ENCODE measurements at places on chromosomes 5 and 9. TPM values are rescaled to one million over a fixed set of nuclear protein-coding genes. Genes with fewer than 3 reads are reported as not detected.

The C6 gene
- total RNA-seq: not detected

DNA sequence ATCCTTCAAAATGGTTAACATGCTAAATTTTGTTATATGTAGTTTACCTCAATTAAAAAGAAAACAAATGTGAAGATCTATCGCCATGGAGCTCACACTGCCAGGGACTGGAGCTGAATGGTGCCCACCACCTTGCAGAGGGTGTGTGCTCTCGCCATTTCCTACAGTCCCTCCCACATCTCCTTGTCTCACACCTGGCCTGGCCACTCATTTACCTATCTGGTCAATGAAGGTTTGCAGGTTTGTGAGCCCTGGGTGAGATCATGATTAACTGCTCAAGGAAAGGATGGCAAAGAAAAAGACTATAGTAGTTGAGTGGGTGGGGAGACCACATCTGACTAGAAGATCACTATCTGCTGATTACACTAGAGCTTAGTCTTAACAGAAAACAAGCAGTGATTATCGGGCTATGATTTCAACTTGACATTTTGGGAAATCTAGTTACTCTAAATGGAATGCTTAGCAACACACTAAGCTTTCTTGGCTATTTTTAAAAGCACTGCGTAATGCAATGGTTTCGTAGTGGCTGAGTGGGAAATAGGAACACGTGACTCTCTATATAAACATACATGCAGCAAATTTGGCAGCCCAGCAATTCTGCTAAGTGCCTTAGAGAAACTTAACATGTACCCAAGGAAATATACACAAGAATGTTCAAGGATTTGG lies 27.3 kb downstream of the PUM3 start:
- peaks cover 4% of the 10 kb centered on the region for H3K4me1 ChIP-seq
- no peak overlapping the region for H3K4me3 ChIP-seq
- peaks cover 25% of the 10 kb centered on the region for H3K36me3 ChIP-seq
- H3K27ac ChIP-seq: peak overlapping the region; percentile 32
- DNase-seq: no peak

DNA sequence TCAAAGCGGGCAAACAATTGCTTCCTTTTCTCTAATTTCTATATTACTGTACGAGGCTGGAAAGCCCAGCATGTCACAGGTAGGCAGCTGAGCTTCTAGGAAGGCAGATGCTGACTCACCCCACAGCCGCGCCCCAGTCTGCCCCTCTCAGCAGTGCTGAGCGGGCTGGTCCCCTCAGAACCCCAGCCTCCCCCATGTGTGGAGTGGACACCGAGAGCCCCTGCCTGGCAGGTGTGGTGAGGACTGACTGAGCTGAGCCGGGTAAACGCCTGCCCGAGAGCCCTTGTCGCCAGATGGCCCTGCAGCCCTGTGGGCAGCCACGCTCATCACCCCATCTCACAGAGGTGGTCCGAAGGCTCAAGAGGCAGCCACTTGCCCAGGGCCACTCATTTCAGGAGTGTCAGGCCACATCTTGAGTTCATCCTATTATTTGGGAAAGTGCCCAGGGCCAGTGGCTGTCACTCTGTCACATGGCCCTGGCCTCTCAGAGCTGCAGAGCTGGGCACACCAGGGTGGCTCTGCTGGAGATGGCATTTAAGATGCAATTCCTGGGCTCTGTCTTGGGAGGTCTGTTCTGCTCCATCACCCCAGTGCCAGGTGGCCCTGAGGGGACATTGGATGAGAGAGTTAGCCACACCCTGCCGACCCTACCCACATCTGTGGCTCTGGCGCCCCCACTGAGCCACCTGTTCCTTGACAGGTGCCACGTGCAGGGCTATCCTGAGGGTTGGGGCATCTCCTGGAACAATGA lies 12.4 kb downstream of the CARD19 start:
- H3K4me1 ChIP-seq: peaks cover 26% of the 10 kb centered on the region
- no peak overlapping the region for H3K27ac ChIP-seq
- no peaks in the 10 kb centered on the region for H3K27me3 ChIP-seq
- H3K4me3 ChIP-seq: no peak overlapping the region

- H3K4me3 ChIP-seq: no peak overlapping the region
- H3K36me3 ChIP-seq: no peaks in the 10 kb centered on the region
- no peak overlapping the region for H3K27ac ChIP-seq
- no peak for DNase-seq
- H3K4me1 ChIP-seq: no peaks in the 10 kb centered on the region
Observed at GRCh38 chr5:6395102-6395445, 16.7 kb upstream of the MED10 start.

- no peak overlapping the region for H3K4me3 ChIP-seq
- peaks cover 8% of the 10 kb centered on the region for H3K4me1 ChIP-seq
- H3K27me3 ChIP-seq: peaks cover 45% of the 10 kb centered on the region
- no peaks in the 10 kb centered on the region for H3K36me3 ChIP-seq
- no peak for DNase-seq
Observed at GRCh38 chr5:129902816-129903215, 1.4 kb upstream of the CHSY3 start.

DNA sequence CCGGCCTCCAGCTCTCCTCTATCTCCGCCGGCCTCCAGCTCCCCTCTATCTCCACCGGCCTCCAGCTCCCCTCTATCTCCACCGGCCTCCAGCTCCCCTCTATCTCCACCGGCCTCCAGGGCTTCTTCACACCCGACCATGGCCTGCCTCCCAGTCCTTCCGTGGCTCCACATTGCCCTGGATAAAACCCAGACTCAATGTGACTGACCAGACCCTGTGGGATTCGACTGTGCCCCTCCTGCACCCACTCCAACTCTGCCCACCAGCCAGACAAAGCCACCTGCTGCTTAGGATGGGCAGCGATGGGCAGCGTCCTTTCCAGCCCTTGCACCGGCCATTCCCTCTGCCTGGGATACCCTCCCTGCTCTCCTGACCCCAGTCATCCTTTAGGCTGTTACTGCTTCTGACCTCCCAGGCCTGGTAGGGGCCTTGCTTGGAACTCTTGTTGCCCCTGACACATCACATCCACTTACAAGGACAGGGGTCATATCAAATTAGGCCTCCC lies 30.5 kb upstream of the RXRA start:
- H3K27me3 ChIP-seq: peaks cover 22% of the 10 kb centered on the region
- H3K4me1 ChIP-seq: peaks cover 1% of the 10 kb centered on the region
- no peaks in the 10 kb centered on the region for H3K36me3 ChIP-seq
- DNase-seq: no peak
- no peak overlapping the region for H3K4me3 ChIP-seq

DNA sequence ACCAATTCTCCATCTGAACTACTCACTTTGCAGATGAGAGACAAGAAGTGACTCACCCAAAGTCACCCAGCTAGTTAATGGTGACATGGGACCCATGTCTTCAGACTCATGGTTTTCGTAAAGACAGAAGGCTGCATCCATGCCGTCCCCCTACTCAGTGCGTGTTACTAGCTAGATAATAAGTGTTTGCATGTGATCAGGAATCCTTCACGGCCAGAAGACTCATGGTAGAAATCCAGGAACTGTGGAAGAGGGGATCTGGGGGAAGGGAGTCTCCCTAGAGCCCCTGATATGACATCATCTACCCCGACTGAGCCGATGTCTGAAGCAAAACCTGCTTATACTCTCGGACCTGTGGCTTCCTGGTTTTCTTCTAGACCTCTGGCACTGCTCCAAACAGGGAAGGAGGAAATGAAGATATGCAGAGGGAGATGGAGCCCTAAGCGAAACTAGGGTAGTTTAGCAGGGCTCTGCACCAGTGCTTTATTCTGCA lies 3.3 kb downstream of the RNF183 start:
- H3K27ac ChIP-seq: peak overlapping the region; percentile 48
- peaks cover 8% of the 10 kb centered on the region for H3K4me1 ChIP-seq
- H3K27me3 ChIP-seq: peaks cover 16% of the 10 kb centered on the region
- no peaks in the 10 kb centered on the region for H3K36me3 ChIP-seq
- H3K4me3 ChIP-seq: no peak overlapping the region
- no peak for DNase-seq

All from activated naive CD8-positive, alpha-beta T cell treated with anti-CD3 and anti-CD28 coated beads, Interleukin-2, amount 10 ng/mL, durations not matched to agents 7 days and 5 days (primary cell).